ENCODE measurements at places on chromosomes 2 and 18.

DNA sequence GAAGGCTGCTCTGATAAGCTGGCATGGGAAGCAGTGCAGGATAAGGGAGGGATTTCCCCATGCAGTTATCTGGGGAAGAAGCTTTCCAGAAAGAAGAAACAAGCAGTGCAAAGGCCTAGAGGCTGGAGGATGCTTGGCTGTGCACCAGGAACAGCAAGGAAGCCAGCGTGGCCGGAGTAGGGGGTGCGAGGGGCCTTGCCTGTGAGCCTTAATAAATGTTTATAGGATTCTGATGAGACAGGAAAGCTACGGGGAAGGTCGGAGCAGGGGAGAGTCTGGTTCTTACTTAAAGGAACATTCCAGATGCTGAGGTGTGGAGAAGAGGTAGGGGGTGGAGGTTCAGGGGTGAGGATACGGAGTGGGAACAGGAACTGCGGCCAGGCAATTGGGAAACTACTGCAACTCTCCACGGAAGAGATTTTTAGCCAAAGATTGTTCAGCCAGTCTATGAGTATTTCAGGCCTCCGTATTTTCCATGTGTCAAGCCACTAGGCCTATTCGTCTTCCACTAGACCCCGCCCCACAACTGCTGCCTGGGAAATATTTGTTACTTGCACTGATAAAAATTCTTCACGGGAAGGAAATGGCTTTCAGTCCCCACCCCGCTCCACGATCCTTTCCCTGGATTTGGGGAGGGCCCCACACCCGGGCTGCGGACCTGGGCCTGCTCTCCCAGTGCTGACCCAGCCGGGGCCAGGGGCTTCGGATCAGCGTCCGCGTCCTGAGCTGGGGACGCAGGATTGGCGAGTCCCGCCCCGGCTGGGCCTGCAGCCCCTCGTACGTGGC is 516 bp downstream of the EIF2AK2 start:
- peak; percentile 59 for DNase-seq

DNA sequence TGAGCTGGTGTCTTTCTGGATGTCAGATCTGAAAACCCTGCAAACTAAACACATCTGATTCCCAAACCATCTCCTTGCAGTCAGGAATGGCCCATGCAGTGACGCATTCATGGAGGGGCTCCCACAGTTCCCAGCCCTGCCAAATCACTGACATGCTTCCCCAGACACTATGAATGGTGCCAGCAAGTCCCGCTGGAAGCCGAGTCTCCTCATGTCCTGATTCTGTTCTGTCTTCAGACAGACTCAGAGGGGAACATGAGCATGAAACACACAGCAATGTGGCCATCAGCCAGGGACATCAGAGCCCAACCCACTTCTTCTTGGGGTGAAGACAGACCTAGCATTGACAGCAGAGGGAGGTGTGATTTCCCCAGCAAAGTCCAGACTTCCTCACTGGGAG is 83.7 kb downstream of the TTC32 start:
- no peak for DNase-seq

- no peak for DNase-seq
Measured at GRCh38 chr2:105943977-105944376, 199.3 kb downstream of the NCK2 start.

DNA sequence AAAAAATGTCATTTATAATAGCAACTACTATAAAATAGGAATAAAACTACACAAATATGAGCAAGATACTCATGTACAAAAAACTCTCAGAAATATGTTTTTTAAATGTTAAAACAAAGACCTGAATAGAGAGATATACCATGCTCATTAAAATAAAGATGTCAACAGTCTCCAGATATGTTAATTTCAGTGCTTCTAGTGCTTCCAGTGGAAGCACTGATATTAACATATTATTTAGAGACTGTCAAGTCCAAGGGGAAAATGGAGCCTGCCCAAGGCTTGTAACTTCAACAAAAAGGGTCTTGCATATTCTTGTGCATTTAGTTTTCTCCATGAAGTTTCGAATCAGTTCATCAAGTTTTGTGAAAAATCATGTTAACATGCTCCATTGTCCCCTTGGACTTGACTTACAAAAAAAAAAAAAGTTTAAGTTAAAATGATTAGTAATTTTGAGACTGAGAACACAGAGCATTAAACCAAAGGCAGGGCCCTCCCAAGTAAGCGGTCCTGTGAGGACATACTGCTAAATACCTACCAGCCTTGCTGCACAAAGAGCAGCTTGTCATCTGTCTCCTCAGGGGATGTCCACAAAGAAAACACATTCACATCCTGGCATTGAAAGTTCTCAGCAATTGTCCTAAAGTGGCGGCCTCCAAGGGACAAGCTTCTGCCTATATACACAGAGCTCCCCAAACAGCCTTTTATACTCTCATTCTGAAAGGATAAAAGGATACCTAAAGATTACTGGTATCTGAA is 501.9 kb upstream of the CHAC2 start:
- DNase-seq, result no peak

DNA sequence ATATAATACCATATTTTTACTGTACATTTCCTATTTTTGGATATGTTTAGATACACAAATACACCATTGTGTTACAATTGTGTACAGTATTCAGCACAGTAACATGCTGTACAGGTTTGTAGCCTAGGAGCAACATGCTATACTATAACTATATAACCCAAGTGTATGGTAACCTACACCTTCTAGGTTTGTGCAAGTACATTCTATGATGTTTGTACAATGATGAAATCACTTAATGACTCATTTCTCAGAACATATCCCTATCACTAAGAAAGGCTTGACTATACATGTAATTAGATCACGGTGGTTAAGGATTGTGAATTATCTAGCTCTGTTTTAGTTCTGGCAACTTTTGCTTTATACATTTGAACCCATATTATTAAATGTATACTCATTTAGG is 31.3 kb downstream of the NPHP1 start:
- no peak for DNase-seq

GRCh38 chr2:45879406-45879805 is 227.9 kb downstream of the PRKCE start:
- no peak for DNase-seq

DNA sequence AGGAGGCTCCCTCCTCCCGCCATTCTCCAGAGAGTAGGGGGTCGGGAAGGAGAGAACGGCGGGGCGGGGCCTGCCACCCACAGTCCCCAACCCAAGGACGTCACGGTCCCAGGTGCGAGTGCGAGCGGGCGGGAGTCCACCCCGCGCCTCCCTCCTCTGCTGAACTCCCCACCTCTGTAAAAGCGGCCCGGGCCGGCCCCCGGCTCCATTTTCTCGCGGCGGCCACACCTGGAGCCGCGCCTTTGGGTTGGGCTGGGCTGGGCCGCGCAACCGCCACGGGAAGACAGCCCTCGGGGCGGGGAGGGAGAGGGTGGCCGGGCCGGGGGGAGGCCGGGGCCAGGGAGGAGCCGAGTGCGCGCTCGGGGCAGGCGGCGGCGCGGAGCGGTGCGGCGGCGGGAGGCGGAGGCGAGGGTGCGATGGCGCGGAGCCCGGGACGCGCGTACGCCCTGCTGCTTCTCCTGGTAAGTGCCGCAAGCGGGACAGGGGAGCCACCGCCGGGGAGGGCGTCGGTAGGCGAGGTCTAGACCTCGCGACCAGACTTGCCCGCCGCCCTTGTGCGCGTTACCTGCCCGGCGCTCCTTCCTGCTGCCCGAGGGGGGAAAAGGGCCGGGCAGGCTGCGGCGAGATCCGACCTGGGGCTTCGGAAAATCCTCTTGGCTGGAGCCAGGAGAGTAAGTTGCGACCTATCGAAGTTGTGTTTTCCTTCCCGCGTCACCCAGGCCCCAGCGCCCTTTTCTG is at the start of gene DSG2:
Gene DSG2, plus strand, starts transcription at position 342 of the 738 bp plus-strand sequence. Its CDS starts 75 bp downstream, at position 417.
- peak; percentile 44 for DNase-seq

GRCh38 chr18:57595347-57595746 is 8.8 kb upstream of the FECH start:
- no peak for DNase-seq

DNA sequence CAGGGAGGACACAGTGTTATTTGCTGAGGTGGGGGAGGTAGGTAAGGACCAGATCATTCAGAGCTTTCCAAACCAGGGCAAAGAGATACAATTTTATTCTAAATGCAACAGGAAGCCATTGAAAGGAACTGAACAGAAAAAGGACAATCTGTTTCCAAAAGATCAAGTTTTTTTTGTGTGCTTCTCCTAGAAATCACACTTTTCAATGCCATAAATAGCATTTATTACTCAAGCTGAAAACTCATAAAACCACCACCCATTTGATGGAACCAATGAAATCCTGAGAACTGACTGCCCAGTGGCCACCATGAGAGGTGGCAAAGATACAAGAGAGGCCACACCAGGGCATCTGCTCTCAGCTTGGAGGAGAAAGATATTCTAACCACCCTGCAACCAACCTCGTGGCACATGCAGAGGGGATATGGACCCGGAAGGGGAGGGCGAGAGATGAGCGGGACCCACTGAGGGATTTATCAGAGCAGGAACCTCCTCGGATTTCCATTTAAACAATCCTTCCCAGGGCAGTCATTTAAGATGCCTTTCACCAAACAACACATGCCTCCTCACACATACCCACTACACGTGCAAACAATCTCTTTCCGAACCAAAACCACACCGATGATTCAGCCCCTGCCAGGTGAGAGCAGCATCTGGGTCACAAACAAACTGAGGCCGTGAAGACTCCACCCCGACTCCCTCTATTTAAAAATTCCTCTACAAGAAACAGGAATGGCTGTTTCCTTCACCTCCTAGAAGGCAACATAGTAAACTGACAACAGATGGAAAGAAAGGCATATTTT is 8.8 kb downstream of the CYB5A start:
- no peak for DNase-seq

DNA sequence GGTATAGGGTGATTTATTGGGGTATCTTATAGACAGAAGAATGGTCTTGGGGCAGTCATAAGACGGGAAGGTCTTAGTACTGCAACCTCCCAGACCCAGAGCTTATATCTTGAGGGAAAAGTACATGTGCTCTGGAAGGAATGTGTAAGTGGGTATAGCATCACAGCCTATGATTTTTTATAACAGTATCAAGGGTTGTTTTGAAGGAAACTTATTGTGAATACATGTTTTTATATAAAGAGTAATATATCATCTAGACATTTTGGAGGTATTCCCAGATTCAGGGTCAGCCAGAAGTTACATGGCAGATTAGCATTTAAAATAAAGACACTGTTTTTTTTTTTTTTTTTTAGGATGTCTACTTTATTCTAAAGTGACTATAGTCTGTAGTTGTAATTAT is 47.6 kb upstream of the STON1 start:
- DNase-seq, result no peak

DNA sequence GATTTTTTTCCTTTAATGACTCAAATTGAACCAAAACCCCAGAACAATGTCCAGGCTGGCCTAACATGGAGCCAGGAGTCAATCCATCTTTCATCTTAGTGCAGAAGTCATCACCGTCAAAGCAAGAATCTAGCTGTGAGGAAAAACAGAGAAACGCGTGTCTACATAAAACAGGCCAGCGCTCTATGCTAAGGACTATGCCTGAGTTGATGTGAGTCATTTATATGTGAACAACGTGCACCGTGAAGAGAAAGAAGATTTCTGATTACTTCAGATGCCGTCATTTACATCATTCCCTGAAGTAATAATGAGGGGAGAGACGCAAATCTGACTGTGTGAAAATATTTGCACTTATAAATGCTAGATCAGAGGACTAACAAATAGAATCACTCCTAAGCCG is 34.0 kb upstream of the SALL3 start:
- DNase-seq, result no peak

GRCh38 chr2:78120275-78120674 is 598.1 kb upstream of the LRRTM4 start:
- no peak for DNase-seq

DNA sequence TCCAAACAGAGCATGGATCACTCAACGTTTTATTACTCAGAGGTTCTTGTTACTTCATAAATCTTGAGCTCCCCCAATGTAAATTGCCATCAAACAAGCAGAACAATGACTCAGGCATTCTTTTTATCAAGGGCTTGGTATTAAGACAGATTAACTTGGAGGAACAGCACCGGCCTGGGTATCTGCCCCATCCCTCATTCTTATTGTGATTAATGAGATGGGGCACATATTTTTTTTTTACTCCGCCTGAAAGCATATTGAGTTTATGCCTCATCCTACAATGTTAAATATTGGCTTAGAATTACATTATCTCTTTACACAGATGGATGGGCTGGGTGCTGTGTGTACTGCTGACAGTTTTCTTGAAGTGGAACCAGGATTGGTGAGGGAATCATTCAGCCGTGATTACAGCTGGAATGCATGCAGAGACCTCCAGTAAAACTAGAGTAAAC is 387.3 kb downstream of the CLIP4 start:
- DNase-seq, result peak; percentile 29
